AG08396 (cell line): ENCODE measurements at places on chromosomes 16 and 17.
A peak's percentile ranks its signal among the peaks of the same experiment; 100 is the strongest.

- DNase-seq = no peak
These were observed 264.0 kb upstream of the CCL2 start for GRCh38 chr17:33990943-33991706.

DNA sequence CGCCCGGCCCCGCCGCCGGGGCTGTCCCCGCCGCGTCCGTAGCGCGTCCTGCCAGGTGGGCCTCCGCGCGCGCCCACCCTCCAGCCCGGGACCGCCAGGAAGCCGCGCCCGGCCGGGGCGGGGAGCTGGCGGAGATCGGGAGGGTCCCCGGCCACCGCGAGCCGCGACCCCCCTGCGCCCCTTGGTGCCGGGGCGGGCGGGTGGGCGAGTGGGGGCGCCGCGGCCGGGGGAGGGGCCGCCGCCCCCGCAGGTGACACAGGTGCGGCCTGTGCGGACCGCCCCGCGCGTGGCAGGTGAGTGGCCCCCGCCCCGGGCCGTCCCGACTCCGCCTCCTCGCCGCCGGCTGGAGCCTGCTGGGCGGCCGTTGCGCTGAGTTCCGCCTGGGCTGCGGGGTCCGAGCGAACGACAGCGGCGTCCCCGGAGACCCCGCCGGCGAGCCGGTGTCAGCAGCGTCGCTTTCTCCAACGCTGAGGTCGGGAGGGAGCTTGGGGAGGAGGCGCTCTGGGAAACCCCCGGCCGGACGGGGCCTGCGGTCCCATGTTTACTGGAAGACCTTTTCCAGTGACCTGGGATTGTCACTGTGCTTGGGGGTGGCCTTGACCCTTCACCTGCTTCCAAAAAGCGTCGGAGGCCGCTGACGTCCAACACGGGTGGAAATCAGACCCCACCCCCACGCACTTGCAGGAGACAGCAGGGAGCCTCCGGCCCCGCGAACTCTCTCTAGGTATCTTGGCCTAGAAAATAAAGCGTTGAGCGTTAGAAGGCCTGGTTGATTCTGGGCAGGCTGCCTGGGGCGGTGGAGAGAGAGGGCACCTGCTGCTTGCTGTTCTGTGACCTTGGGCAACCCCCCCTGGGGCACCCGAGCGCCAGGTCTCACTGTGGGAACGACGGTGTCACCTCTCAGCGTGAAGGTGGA lies 542 bp downstream of the KLHL36 start:
- DNase-seq = peak; percentile 49

DNA sequence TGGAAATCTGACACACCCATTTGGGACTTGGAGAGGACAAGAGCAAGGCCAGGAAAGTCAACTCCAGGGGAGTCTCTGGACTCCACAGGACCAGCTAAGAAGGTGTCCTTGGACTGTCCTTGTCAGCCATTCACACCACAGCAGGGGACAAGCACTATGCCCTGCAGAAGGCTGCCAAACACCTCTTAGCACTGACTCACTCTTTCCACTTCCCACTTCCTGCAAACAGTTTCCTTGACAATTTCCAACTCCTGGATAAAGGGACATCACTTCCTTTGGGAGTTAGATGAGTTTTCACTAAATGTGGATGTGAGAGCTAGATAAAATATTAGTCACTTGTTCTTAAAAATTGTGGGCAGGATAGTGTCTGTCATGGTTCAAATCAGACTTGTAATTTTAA lies 37.8 kb upstream of the BCAR1 start:
- no peak for DNase-seq

DNA sequence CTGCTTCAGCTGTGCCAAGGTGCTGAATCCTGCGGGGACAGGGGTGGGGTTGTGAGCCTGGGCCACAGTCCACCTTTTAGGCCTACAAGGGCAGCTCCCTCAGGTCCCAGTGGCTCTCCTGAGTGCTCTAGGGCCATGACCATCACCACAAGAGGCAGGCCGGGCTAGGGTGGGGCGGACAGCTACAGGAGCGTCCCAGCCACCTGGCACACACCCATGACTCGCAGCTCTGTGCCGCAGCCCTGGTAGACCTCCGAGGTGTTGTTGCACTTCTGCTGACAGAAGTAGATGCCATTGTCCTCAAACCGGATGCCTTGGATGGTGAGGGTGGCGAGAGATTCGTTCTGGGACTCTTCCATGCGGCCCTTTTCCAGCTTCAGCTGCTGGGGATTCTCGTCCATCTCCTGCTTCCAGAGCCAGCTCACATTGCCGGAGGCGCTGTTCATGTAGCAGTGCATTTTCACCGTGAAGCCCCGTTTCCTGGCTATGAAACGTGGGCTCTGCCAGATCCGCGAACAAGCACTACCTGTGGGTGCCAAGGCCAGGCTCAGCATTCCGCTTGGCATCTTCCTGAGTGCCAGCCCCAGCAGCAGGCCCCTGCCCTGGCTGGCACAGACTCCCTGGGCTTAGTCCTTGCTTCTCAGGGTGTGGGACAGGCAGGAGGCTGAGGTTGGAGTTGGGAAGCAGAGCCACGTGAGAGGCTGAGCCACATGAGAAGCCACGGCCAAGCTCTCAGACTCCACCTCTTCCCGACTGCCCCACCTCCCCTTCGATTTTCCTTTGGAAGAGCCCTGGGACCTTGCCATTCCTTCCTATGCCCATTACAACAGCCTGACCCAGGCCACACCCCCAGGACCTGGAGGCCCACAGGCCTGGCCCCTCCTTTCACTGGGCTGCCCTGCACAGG lies 2.0 kb downstream of the CD79B start:
- DNase-seq = no peak

DNA sequence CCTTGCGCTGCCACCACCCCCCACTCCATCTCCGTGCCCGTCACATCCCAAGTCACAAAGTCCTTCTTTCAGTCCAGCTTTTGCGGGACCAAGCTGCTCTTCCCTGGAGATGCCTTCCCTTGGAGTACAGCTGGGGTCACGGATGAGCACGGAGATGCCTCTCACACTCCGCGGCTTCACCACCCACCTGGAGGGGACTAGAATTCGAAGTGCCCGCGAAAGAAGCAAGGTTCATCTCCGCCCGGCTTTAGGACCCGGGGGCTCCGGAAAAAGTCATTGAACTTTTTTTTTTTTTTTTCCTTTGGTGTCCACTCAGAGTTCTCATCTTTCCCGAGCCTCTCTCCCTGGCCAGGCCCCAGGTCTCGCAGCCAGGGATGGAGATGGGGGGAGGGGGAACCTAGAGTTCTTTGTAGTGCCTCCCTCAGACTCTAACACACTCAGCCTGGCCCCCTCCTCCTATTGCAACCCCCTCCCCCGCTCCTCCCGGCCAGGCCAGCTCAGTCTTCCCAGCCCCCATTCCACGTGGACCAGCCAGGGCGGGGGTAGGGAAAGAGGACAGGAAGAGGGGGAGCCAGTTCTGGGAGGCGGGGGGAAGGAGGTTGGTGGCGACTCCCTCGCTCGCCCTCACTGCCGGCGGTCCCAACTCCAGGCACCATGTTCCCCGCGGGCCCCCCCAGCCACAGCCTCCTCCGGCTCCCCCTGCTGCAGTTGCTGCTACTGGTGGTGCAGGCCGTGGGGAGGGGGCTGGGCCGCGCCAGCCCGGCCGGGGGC lies at the start of gene FKBP10:
Gene FKBP10 (plus strand): TSS at position 624 of the 771 bp plus-strand sequence. CDS start 31 bp downstream, at position 655.
- peak; percentile 94 for DNase-seq

GRCh38 chr17:81432941-81433340 lies 37.7 kb downstream of the BAHCC1 start:
- no peak for DNase-seq

DNA sequence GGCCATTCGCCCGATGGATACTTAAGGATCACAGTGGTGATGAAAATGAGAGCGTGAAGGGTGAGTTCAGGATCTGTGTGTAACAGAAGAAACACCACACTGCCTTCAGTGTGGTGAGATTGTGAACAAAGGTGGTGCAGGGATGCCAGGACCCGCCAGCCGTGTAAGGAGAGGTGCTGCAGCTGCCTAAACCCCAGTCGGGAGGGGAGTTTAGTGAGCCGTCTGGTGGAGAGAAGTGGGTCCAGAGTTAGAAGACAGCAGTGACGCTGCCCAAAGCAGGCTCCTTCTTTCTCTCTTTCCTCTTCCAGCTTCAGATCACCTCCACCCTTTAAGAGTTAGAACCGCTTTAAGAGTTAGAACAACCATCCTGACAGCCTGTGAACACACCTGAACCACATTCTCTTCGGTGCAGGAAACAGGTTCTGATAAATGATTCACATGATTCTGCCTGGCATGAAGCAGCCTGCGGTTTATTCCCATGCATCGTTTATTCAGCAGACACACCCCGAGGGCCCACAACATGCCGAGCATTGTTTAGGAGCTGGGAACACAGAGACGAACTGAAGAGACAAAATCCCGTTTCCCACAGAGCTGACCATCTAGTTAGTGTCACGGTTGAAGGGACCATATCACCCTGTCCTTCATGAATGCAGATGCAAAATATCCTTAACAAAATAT lies 84.0 kb upstream of the DNAH17 start:
- DNase-seq = no peak

GRCh38 chr16:55655381-55655896 lies 349 bp upstream of the SLC6A2 start:
- no peak for DNase-seq

DNA sequence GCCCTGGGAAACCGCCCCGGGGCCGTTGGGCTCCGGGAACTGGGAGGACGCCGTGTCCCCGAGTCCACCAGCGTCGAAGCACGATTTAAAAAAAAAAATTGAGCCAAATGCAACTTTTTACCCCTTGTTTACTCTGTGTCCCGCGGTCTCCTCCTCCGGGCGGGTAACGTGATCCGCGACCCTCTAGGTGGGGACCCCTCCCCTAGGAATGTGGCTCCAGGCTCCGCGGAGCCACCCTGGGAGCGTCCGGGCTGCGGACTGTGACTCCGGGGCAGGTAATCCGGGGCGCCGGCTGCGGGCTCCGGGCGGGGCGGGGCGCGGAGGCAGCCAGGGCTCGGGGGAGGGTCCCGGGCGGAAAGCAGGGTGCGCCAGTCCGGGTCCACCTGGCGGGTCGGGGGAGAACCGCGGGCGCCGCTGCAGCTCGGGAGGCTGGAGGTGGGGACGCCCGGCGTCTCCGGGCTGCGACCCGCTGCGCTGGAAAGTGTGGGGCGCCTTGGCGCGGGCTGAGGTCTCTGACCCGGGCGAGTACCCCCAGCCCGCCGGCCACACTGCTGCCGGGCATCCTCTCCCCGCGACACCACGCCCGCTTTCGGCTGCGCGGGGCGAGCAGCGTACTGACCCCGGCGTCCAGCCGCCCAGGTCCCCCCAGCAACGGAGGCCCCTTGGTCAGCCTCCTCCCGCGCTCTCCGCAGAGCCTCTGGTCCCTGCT lies 852 bp upstream of the HELZ start:
- DNase-seq = peak; percentile 33

DNA sequence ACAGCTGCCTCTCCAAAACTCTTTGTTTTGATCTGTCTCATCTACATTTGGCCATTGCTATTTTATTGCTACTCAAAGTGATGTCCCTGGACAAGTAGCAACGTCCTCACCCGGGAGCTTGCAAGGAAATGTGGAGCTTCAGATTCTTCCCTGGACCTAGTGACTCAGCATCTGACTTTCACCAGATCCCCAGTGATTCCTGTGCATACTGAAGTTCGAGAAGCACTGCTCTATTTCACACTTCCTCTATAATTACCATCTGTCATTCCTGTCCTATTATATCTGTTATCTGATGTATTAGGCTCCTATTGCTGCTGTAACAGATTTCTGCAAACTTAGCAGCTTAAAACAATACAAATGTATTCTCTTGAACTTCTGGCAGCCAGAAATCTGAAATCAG lies 28.5 kb upstream of the VAT1L start:
- DNase-seq = no peak

GRCh38 chr16:291539-291938 lies 8.6 kb downstream of the PDIA2 start:
- DNase-seq = no peak

DNA sequence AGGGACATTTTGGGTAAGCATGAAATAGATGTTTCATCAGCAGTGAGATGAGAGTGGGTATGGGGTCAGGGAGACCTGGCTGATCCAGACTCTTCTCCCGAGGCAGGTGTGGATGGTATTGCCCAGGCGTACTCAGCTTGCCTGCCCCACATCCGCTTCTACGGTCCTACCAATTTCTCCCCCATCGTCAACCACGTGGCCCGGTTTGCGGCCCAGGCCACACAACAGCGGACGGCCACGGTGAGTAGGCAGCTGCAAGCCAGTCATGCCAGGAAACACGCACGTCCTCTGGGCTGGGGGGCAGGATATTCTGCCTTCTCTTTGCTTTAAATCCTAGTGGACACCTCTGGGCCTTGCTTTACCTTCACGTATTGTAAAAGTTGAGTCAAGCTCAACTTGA lies 44.7 kb downstream of the CPNE2 start:
- DNase-seq = no peak

DNA sequence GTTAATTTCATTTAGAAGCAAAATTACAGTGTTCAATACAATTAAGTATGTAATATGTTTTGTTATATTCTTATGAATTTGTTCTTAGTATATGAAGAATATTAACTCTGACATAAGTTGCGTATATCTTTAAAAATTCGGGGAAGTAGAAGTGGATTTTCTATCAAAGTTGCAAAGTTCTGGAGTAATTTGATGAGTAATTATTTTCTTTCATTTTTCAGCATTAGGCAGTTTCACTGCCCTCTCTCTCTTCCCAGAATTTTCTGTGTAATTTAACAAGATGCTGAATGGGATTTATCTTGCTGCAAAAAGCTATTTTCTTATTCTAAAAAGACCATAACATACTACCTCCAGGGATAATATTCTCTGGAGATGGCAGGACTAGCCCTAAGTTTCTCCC lies 8.9 kb upstream of the CCL18 start:
- DNase-seq = no peak

DNA sequence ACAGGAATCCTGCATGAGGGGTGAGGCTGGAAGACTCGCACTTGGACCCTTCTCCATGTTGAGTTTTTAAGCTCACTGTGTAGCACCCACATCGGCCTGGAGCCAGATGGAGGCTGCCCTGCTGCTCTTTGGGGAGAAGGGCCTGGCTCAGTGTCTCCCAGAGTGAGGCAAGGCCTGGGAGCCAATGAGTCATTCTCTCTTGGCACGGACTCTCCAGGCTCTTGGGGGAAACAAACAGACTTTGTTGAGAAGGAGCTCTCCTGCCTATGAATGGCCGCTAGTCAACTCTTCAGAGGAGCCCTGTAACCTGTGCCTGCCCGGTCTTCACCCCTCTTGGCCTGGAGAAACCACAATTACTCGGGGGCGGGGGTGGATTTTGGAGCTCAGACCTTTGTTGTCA lies 50.8 kb upstream of the MAF start:
- peak; percentile 71 for DNase-seq

DNA sequence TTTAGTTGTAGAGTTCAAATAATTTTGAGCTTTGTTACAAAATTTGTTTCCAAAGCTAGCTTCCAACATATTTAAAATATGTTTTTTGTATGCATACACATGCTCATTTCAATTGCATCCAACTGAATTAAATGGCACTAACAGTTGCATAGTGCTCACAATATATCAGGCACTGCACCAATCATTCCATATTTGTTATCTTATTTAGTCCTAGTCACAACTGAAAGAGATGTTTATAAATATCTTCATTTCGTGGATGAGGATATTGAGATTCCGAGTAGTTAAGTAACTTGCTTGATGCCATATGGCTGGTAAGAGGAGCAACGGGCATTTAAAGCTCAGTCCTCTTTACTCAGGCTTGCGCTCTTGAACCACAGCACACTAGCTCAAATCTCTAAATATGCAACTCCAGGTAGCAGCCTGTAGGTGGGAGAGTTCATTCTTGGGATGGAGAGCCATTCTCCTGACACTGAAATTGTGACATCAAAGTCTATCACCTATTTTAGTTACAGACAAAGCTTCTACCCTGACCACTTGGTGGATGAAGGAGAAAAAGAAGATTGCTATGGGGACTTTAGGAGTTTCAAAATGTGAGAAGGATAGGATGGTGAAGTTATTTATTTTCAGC lies 118.0 kb upstream of the CA10 start:
- no peak for DNase-seq

GRCh38 chr17:38568845-38569510 lies 36.8 kb downstream of the SRCIN1 start:
- DNase-seq = no peak

- DNase-seq = no peak
These were observed 24.4 kb upstream of the WSCD1 start for GRCh38 chr17:6045621-6046357.
